ENCODE measurements at places on chromosomes 2 and 18.

DNA sequence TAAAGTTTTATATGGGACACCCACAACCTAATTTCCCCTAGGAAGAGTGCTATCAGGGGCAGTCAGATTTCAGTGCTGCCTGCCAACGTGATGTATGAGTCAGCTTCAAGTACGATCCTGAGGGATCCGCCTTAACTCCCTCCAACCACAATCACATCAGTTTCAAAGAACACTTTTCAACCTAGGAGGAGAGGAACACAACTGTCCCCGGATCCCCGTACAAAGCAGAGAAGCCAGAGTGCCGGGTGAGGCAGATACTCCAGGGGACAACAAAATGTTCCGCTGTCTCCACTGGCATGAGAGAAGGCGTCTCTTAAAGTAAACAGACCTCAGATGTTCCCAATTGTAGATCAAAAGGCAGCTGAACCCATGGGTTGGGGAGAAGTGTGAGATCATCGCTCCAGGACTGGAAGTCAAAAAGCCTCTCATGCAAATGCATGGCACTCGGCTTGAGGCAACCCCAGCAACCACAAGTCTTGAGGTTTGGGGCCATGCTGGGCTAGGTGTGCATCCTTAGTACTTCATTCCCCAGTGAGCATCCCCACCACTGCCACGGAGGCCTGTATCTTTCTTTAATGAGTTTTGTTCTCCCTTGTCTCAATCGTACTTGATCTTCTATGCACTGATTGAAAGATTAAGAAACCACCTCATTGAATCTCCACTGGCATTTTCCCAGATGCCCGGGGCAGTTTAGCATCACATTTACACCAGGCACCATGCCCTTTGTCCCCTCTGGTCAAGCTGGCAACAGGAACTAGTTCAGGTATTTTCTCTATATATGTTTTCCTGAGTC lies 91.0 kb upstream of the CCBE1 start:
- DNase-seq: no peak

GRCh38 chr2:6824962-6825361 lies 40.7 kb downstream of the CMPK2 start:
- DNase-seq: no peak

DNA sequence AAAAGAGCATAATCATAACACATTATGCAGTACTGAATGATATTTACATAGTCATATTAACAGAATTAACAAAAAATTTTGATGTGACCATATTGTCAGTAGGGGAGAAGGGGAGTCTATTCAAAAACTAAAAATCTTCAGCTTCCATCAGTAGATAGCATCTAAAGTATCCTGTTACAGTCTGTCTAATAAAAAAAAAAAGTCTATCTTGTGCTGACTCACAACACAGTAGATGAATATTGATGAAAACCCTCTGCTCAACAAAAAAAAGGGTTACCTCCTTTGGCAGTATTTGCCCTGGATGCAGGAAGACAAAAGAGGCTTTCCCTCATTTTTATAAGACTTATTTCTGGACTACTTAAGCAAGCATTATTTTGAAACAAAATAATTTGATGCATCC lies 27.3 kb downstream of the GRB14 start:
- no peak for DNase-seq

DNA sequence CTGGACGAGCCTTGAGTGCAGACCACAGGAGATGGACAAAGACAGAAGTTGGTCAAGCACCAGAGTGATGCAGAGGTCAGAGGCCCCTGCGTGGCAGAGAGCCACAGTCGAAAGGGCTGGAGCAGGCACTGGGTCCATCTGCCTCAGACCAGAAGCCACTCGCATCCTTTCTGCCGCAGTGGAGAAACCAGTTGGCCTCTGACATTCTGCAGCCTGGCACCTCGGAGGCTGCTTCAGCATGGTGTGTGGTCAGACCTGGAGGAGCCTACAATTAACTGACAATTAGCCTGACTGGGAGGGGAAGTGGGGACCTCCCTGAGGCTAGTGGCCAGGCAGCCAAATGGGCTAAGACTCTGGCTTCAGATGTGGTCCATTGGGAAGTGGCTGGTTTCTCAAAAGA lies 111.1 kb downstream of the SGPP2 start:
- no peak for DNase-seq

DNA sequence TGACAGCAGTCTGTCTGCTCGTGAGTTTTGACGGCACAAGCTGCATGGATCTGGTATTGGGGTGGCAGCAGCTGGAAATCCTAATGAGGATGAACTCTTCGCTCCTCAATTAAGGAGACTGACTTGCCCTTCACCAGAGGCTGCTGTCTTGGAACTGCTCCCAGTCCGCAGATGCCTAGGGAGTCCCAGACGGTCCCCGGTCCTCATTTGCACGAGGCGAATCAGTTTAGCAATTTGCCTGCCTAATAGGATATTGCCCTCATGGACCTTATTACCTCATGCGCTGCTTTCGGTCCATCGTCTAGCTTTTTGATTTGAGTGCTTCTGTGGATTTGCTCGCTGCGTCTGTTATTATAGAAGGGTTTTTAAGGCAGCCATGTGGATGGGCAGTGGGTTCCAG lies 40.6 kb downstream of the ASAP2 start:
- no peak for DNase-seq

- DNase-seq: no peak
These were observed 8.1 kb upstream of the MLPH start for GRCh38 chr2:237478979-237479378.

DNA sequence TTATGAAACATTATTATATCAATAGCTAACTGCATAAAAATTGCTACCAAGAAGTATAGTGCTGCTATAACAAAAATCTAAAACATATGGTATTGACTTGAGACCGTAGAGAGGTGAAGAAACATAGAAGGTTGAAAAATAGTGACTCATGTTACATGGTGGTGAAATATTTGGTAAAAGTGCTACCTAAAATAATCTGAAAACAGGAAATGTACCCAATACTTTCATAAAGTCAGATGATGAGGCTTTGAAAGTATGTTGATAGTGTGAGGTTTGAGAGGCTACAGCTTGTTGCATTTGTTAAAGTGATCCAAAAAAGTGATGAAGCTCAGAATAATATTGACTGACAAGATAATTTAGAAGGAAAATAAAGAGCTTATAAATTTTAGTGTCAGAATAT lies 718.7 kb upstream of the SLC8A1 start:
- DNase-seq: no peak

DNA sequence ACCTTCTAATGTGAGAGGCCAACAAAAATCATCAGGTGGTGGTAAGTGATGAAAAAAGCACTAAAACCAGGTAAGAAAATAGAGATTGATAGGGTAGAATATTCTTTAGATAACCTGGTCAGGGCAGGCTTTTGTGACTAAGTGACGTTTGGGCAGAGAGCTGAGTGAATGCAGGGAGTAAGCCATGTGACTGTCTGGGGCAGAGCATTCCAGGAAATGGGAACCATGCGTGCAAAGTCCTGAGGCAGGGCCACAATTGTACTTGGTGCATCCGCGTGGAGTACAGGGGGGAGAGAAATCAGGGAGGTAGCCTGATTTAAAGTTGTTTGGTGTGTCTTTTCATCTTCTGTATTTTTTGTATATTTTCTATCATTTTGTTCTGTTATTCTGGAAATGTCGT lies 102.5 kb downstream of the LYPD6B start:
- no peak for DNase-seq

- DNase-seq: no peak
These were observed 6.2 kb downstream of the PELI1 start for GRCh38 chr2:64137996-64138395.

DNA sequence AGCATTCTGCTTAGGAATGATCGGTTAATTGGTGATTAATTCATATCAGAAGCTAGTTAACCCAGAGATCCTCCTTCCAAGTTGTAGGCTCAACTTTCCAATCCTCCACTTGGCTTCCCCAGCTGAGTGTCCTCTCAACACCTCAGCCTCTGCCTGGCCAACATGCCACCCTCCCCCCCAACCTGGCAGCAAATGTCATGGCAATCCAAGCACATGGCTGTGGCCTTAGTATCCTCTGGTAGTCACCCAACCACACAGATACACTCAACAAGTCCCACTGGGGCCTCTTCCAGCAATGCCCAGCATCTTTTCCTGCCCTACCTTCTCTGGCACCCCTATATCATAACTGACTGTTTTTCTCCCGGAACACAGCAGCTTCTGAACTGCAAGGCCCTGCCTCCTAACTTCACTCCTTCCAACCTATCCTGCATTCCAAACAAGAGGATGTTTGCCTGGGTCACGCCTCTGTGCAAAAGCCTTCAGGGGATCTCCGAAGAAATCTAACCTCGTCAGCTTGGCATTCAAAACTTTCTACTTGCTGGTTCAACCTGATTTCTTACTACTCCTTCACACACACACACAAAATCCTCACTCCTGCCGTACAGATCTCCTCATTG lies 195.0 kb downstream of the CYP26B1 start:
- DNase-seq: no peak

GRCh38 chr2:70745276-70745825 lies 22.6 kb downstream of the ADD2 start:
- no peak for DNase-seq

GRCh38 chr2:45390441-45390840 lies 220.6 kb downstream of the SRBD1 start:
- DNase-seq: no peak

- DNase-seq: no peak
These were observed 178.6 kb upstream of the ZNF804A start for GRCh38 chr2:184419744-184420143.

DNA sequence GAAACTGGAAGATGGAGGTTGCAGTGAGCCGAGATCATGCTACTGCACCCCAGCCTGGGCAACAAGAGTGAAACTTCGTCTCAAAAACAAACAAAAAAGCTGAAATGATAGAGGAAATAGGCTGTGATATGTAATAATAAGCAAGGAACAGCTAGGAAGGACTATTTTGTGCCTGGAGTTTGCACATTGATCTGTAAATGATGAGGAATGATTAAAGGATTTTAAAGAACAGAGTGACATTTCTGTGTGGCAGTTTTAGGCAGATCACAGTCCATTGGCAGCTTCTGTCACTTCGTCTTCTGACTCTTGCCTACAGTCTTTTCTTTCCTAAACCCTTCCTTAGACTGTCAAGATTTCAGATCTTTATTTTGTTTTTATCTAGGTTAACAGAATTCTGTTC lies 19.4 kb downstream of the EPB41L5 start:
- no peak for DNase-seq

DNA sequence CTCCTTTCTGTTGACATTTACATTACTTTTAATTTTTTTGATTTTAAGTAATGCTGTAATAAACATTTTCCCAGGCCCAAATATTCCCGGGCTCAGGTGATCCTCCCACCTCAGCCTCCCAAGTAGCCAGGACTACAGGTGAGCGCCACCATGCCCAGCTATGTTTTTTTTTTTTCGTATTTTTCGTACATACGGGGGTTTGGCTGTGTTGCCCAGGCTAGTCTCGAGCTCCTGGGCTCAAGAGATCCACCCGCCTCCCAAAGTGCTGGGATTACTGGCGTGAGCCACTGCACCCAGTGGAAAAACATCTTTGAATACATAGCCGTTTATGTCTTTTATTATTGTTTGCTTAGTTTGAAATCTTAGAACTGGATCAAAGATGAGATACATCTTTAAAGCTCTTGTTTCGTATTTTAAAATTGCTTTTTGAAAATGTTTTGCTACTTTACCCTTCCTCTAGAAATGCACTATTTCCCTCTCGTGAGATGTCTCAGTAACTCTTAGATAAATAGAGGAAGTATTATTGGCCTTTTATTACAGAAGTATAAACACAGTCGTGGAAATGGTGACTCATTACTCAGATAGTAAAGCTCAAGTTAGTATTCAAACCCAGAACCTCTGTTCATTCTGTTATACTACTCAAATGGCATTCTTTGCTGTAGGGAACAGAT lies 2.4 kb downstream of the SMCHD1 start:
- no peak for DNase-seq

DNA sequence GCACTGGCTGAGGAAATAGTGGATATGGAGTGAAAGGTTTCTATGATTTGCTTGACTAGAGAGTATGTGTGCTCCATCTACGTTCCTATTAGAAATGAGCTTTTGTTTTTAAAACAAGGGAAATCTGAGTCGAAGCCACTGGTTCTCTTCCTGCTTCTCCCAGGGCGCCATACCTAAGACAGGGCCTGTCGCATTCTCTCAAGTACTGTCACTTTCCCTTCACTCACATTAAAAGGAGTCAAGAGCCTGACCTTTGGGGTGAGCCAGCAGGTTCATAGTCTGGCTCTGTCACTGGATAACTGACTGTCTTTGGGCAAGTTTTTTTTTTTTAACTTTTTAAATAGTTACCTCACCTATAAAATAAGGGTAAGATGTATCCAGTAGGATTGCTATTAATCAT lies 121.0 kb downstream of the MAP3K20 start:
- no peak for DNase-seq

GRCh38 chr2:1910592-1911246 lies 166.4 kb upstream of the PXDN start:
- no peak for DNase-seq

DNA sequence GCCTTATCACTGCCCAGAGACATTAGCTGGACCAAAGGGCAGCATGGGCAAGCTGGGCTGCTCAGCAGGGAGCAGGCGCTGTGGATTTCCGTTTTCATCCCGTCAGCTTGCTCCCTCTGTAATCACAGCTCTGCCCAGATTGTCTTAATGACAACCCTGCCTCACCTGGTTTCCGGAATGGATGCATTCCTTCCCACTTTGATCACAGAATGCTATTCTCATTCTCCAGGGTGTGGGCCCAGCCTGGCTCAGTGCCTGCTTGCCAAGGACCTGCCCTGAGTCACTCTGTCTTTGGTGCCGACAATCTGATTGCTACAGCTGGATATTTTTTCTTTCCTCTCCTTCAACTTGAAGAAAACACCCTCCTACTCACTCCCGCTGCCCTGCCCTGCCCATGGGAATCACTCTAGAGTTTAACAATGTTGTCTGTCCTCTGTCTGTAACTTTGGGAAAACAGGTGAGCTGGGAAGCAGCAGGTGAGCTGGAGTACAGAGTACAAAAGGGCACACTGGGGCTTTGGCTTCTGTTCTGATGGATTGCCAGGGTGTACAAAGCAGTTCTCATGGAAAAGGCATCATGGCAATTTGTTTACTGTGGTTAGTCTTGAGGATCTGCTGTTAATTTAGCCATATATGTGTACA lies 27.2 kb upstream of the FAM136A start:
- DNase-seq: no peak

DNA sequence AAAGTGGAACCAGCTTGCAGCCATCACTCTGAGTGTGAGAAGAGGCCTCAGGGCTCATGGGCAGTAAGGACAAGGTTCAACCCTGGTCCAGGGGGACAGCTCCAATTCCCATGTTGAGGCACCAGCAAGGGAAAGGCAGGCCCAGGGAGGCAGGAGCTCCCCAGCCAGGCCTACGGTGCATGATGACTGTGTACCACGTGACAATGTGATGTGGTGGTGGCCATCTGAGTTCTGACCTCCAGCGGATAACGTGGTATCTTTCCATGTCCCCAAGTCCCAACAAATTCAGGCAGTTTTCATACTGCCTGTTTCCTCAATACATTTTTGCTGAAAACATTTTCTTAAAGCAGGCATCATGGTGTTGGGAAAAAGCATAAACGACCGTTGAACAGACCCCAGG lies 36.1 kb upstream of the COL6A3 start:
- no peak for DNase-seq
